ENCODE measurements at places on chromosomes 6 and 20. TPM values are rescaled to one million over a fixed set of nuclear protein-coding genes. Genes with fewer than 3 reads are reported as not detected.

- H3K27me3 ChIP-seq: no peaks in the 10 kb centered on the region
- no peaks in the 10 kb centered on the region for H3K36me3 ChIP-seq
- H3K4me1 ChIP-seq: no peaks in the 10 kb centered on the region
Measured at GRCh38 chr6:170436209-170436809, 116.8 kb downstream of the PSMB1 start.

The SCRT2 gene
- total RNA-seq: not detected

GRCh38 chr6:3230900-3231246, 3.4 kb upstream of the TUBB2B start:
- peaks cover 36% of the 10 kb centered on the region for H3K27me3 ChIP-seq
- no peak overlapping the region for H3K27ac ChIP-seq
- peaks cover 26% of the 10 kb centered on the region for H3K4me1 ChIP-seq
- DNase-seq: no peak

DNA sequence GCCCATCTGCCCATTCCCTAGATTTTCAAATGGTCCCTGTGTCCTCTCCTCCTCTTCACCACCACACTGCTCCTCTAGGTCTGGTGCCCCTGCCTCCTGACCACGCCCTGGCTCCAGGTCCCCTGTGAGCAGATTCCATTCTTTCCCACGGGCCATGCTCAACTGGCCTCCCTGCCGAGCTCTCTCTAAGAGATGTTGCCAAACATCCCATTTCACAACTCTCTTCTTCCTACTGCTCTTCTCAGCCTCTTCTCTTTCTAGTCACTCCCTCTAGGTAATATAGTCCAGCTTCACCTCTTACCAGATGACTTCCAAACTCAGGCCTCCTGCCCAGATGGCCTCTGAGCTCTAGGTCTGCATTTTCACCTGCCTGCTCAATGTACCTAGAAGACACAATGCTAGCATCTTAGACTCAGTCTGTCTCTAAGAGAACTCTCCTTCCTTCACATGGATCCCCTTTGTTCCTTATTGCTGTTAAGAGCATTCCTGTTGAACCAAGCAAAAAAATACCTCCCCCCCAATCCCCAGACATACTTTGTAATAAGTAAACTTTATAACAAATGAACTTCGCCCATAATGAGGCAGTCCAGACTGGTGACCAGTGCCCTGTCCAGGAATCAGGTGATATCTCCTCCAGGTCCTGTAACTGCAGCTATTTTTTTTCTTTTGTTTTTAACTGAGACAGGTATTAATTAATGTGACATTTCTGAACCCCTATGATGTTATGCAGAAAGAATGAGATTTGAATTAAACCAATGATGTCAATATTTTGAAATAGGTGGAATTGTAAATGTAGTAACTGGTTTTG, 79.0 kb downstream of the LYRM4 start:
- no peaks in the 10 kb centered on the region for H3K36me3 ChIP-seq
- H3K27ac ChIP-seq: no peak overlapping the region
- no peak for DNase-seq

DNA sequence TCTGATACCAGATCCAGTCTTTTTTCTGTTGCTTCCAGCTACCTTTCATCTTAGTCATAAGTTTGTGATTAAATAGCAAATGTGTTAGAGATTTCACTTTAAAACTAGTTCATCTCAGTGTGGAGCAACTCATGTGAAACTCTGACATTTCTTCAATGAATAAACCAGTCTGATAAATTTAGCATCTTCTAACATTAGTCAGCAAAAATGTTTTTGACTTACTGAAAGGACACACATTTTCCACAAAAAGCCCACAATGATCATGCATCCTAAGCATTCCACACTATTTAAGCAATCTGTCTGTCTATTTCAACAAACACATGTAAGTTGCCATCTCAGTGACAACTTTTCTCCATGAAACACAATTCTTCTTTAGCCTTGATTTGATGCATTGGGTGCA, 222.2 kb upstream of the SLC35B3 start:
- DNase-seq: no peak
- H3K36me3 ChIP-seq: no peaks in the 10 kb centered on the region
- H3K4me1 ChIP-seq: no peaks in the 10 kb centered on the region
- H3K27me3 ChIP-seq: no peaks in the 10 kb centered on the region
- no peak overlapping the region for H3K4me3 ChIP-seq

The PPARD gene
- 15.8 TPM for total RNA-seq

DNA sequence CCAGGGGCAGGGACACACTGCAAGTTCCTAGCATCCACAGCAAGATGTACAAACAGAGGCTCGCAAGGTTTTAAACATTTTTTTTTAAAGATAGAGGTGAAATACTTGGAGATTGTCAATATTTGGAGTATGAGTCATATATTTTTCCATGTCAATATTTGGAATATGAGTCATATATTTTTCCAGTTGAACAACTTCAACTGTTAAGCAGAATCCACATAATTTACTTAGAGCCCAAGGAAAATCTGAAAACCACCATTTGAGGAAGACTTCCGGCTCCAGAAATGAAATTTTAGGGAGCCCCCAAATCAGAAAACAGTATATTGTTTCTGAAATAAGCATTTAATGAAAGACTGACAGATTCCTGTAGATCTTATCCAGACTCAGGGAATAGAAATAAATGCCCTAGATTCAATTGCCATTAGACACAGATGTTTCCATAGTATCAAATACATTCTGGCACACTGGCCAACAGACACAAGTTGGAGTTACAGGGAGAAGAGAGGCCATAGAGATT, 51.6 kb upstream of the FAM184A start:
- peaks cover 16% of the 10 kb centered on the region for H3K4me1 ChIP-seq
- DNase-seq: no peak
- H3K4me3 ChIP-seq: peak overlapping the region; percentile 22
- H3K27ac ChIP-seq: peak overlapping the region; percentile 46
- no peaks in the 10 kb centered on the region for H3K27me3 ChIP-seq

DNA sequence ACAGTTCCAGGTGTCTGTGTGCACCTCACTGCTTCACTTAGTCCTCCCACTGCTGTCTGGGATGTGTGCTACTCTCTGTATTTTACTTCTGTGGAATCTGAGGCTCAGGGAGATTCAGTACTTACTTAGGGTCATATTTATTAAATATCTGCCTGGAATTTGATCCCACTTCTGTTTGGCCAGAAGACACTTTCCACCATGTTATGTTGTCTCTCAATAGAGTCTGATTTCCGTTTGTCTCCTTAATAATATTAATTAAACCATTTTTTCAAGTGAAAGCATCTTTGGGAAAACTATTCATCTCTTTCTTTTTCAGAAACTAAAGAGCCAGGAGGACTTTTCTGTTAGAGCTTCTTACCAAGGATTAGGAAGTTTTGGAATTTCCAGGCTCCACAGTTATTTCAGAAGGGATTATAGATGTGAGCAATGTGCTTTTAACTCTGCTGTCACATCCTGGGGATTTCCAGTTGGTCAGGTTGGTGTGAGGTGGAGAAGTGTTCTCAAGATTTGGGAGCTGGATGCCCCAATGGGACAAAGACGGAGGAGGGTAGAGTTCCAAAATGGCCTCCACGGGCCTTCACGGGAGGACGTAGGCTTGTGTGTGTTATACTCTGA, 156.8 kb upstream of the RALGAPA2 start:
- H3K36me3 ChIP-seq: no peaks in the 10 kb centered on the region
- DNase-seq: no peak
- no peak overlapping the region for H3K27ac ChIP-seq
- H3K4me3 ChIP-seq: no peak overlapping the region
- no peaks in the 10 kb centered on the region for H3K27me3 ChIP-seq

DNA sequence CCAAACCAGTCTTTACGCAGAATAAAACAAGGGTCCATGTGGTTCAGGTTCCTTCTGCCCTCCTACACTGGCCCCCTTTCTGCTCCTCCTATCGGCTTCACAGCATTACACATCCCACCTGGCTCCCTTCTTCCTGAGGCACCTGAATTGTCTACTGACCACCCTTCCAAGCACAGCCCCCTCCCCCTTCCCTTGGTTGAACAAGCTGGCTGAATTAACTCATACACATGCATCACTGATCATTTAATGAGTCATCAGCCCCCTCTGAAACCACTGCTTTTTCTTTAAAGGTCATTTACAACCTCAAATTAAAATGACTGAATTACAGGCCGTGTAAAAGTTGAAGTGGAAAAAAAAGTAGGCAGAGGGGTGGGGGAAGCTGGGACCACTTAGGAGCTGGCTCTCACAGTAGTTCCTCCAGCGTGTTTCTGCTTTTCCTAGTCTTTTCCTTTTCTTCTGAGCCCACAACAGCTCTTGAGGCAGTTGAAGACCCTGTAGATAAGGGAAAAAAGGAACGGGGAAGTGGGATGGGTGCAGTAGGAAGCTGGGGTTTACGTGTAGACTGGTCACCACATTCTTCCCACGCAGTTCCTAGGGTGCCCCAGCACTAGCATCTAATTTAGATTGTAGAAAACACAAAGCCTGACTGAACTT, 67.6 kb downstream of the FYN start:
- H3K4me3 ChIP-seq: no peak overlapping the region
- H3K4me1 ChIP-seq: no peaks in the 10 kb centered on the region
- no peaks in the 10 kb centered on the region for H3K36me3 ChIP-seq

- H3K4me3 ChIP-seq: peak overlapping the region; percentile 40
- DNase-seq: peak; percentile 70
- H3K27me3 ChIP-seq: no peaks in the 10 kb centered on the region
- H3K27ac ChIP-seq: peak overlapping the region; percentile 100
- H3K36me3 ChIP-seq: no peaks in the 10 kb centered on the region
Measured at GRCh38 chr20:47360297-47361056, 4.0 kb upstream of the ZMYND8 start.

DNA sequence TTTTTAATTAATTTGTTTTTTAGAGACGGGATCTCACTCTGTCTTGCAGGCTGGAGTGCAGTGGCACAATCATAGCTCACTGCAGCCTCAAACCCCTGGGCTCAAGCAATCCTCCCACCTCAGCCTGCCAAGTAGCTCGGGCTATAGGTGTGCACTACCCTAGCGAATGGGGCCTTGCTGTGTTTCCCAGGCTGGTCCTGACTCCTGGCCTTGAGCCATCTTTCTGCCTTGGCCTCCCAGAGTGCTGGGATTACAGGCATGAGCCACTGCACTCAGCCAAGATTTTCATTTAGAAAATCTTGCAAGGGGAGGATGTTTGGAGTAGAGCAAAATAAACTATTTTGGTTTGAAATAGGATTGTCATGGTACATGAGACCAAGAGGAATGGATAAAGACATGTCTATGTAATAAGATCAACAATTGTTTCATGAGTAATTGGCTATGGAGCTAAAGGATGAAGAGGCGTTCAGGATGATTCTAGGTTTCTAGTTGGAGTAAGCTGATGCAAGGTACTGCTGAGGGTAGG, 237.8 kb downstream of the UST start:
- H3K36me3 ChIP-seq: no peaks in the 10 kb centered on the region
- H3K27me3 ChIP-seq: no peaks in the 10 kb centered on the region
- H3K4me3 ChIP-seq: no peak overlapping the region
- no peaks in the 10 kb centered on the region for H3K4me1 ChIP-seq

- no peaks in the 10 kb centered on the region for H3K36me3 ChIP-seq
- no peak for DNase-seq
- no peak overlapping the region for H3K27ac ChIP-seq
- no peaks in the 10 kb centered on the region for H3K4me1 ChIP-seq
- H3K4me3 ChIP-seq: no peak overlapping the region
Measured at GRCh38 chr6:82385102-82385501, 21.5 kb downstream of the TPBG start.

GRCh38 chr6:80331974-80332373, 225.5 kb downstream of the BCKDHB start:
- H3K36me3 ChIP-seq: no peaks in the 10 kb centered on the region
- peaks cover 5% of the 10 kb centered on the region for H3K4me1 ChIP-seq
- H3K27me3 ChIP-seq: no peaks in the 10 kb centered on the region
- no peak for DNase-seq
- H3K27ac ChIP-seq: no peak overlapping the region
- H3K4me3 ChIP-seq: no peak overlapping the region

The PLN gene
- 382 TPM for total RNA-seq

GRCh38 chr6:119649531-119649930, 300.0 kb upstream of the MAN1A1 start:
- no peaks in the 10 kb centered on the region for H3K4me1 ChIP-seq
- no peak overlapping the region for H3K4me3 ChIP-seq
- DNase-seq: no peak
- no peaks in the 10 kb centered on the region for H3K27me3 ChIP-seq

The TMEM244 gene
- not detected for total RNA-seq

- DNase-seq: no peak
- H3K36me3 ChIP-seq: peaks cover 23% of the 10 kb centered on the region
- H3K4me3 ChIP-seq: no peak overlapping the region
- H3K27me3 ChIP-seq: no peaks in the 10 kb centered on the region
- no peaks in the 10 kb centered on the region for H3K4me1 ChIP-seq
Measured at GRCh38 chr6:35283361-35283760, 14.3 kb upstream of the DEF6 start.

The CRISP1 gene
- not detected for total RNA-seq

- no peaks in the 10 kb centered on the region for H3K36me3 ChIP-seq
- no peaks in the 10 kb centered on the region for H3K4me1 ChIP-seq
- H3K27ac ChIP-seq: no peak overlapping the region
Measured at GRCh38 chr6:133288662-133289061, 47.5 kb downstream of the EYA4 start.

GRCh38 chr6:14499841-14500240, 382.3 kb downstream of the CD83 start:
- no peak overlapping the region for H3K27ac ChIP-seq
- no peaks in the 10 kb centered on the region for H3K4me1 ChIP-seq
- no peaks in the 10 kb centered on the region for H3K36me3 ChIP-seq

The DEFB128 gene
- total RNA-seq: not detected

DNA sequence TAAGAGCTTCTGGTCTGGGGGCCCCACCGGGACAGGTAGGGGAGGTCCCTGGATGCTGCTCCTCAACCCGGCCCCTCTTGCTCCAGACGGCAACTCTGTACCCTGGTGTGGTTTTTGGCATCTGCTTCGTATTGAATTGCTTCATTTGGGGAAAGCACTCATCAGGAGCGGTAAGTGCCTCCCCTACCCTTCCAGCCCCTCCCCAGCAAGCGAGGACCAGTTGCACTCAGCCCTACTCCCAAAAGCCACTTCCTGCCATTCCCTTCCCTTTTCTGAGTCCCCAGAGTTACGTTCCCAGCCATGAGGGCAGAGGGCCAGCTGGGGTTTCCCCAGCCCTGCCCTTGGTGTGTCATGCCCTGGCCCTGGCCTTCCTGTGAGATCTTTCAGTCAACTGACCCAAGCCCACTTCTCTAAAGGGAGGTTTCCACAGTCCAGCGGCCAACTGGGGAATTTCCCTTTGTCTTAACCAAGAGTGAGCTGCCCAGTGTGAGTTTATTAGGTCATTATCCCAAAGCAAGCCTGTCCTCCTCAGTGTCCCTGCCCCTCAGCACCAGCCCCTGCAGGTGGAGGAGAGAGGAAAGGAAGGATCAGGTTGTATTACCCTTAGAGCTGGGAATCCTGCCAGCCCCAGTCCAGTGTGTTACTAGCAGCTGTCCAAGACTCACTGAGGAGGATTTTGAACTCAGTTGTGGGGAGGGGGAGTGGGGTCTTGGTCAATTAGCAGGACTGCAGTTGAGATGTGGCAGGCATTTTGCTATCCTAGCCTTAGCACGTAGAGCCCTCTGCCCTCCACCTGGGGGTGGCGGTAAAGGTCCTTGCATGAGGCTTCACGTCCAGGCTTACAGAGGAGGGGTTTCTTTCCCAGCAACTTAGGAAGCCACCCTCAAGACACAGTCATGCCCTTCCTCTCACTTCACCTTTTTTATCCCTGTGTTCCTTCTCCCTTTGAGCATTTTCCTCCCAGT, 45.8 kb downstream of the TM9SF4 start:
- no peak overlapping the region for H3K4me3 ChIP-seq
- H3K27ac ChIP-seq: peak overlapping the region; percentile 49
- DNase-seq: peak; percentile 38
- peaks cover 14% of the 10 kb centered on the region for H3K4me1 ChIP-seq

- H3K4me3 ChIP-seq: peak within 1 kb of the TSS; percentile 90
- no peaks in the 10 kb centered on the region for H3K36me3 ChIP-seq
- no peak for DNase-seq
- H3K27me3 ChIP-seq: no peaks in the 10 kb centered on the region
- peaks cover 19% of the 10 kb centered on the region for H3K4me1 ChIP-seq
- no peak within 1 kb of the TSS for H3K27ac ChIP-seq
Measured at GRCh38 chr20:59933296-59933848, at the start of gene SYCP2. Gene SYCP2, minus strand, starts transcription at chr20:59933637. Its CDS starts 11,224 bp downstream, at chr20:59922413.

All from thoracic aorta (tissue), 2 donors.